Neural crest cell (in vitro differentiated cells): ENCODE measurements at places on chromosomes 11 and 22. TPM values are rescaled to one million over a fixed set of nuclear protein-coding genes. Genes with fewer than 3 reads are reported as not detected.

DNA sequence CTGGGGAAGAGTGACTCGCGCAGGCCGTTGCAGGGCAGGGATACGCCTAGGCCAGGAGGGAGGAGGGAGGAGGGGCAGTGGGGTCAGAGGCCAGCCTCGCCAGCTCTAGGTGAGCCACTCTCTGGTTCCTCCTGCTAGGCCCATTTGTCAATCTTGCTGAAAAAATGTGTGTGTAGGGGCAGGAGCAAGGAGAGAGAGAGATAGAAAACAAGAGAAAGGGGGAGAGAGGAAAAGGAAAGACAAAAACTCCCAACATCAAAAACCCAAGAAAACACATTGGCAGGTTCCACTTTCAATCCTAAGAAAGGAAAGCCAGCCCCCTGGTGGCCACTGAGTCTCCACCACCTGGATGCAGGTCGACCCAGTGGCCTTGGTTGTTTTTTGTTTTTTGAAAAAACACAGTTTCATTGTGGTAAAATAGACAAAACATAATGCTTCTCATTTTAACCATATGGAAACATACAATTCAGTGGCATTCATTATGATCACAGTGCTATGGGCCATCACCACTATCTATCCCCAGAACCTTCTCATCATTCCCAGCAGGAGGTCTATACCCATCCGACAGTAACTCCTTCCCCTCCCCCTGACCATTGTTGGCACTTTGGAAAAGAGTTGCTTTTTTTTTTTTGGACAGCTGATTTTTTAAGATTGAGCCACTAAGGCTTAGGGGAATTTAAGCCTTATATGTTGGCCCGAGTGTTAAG is 10.9 kb downstream of the OMP start:
- peak; percentile 29 for DNase-seq

DNA sequence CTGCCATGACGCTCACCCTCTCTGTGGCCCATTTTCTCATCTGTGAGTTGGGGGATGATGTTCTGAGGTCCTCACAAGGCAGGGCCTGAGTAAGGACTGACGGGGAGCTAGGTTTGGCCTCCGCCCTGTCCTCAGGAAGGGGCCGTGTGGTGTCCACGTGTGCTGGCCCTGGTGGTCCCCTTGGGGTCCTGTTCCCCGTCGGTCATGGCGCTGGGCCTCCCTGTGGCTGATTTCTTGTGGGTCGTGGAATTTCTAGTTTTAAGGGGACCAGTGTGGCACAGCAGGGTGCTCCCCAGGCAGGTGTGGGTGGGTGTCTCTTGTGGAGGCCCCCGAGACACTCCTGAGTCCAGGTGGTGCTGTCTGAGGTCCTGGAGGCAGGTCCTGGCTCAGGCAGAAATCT is 5.9 kb downstream of the LINC01488 start:
- no peak for DNase-seq

GRCh38 chr11:114259124-114259526 is 37.1 kb upstream of the NNMT start:
- DNase-seq: no peak

DNA sequence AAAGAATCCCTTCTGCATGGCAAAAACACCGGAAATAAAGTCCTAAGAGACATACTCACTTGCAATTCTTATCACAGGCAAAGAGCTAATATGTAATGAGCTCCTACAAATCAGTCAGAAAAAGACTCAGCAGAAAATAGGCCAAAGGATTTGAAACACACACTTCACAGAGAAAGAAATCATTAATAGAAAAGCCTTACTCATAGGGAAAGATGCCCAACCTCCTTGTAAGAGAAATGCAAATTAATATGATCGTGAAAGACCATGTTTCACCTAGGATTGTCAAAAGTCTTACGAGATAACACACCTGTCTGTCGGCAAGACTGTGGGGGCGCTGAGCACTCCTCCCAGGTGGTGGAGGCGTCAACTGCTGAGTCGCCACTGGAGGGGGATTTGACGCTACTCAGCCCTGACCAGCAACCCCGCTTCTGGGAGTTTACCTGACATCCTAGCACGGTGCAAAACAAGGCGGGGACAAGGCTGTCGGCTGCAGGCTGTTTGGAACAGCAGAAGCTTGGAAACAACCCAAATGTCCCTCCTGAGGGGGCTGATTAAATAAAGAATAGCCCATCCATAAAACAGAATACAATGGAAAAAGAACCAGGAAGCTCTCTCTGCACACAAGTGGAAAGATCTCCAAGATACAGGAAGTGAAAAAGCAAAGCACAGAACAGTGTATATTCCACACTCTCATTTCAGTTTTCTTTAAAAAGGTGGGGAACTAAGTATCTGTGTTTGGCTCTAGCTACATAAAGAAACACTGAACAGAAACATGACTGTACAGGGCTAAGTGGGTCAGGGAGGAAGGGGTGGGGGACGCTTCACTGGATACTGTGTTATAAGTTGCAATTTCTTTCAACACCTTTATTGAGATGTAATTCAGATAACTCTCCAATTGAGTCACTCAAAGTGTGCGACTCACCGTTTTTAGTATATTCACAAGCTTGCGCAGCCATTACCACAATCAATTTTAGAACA is 11.5 kb downstream of the CSNK1E start:
- no peak for DNase-seq

Gene PDE3B
- 24.1 and 24.3 TPM in 2 replicates for total RNA-seq

Gene OR56A1
- 0.14 and 0.16 TPM in 2 replicates for total RNA-seq

DNA sequence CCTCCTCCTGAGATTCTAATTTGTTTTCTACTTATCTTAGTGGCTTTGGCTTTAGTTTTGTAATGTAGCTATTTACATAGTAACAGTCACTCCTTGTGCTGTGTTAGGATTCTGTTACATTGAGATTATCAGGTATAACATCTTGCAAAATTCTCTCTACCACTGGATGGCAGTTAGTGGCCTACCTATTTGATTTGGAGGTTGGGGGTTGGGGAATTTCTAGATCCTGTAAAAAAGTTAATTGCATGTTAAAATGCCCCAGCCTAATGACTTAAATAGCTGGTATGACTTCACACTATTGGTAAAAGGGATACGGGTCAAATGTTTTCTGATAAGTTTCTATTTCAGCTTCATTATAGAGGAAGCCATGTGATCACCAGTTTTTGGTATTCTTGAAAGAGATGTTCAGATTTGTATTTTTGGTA is 2.8 kb downstream of the GRK3 start:
- no peak for DNase-seq

DNA sequence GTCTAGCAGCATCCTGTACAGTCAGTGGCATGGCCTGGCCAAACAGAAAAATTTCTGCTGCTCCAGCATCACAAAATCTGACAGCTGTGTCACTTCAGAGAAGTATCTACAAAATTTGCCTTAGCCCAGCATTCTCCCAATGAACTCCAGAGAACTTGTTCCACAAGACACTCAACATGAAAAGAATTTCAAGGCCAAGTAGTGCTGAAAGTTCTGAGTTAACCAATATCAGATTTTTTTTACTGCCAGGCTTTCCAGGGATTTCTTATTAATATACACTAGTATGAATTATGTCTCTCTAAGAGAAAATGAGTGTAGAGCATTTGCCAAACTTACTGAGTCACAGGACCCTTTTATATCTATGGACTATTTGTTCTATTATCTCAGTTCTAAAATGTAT is 68.8 kb downstream of the OR5AK2 start:
- no peak for DNase-seq

DNA sequence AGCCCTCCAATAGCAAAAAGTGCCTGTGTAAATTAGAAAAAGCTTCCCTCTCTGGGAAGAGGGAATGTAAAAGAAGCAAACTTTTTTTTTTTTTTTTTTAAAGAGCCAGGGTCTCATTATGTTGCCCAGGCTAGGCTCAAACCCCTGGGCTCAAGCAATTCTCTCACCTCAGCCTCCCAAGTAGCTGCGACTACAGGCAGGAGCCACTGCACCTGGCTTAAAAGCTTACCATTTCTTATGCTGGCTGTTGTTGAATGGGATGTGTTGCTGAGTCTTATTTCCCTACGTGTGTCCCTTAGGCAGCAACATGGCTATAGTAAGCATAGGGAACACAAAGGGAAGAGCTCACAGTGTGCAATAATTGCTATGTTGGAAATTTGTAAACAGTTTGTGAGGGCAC is 225.5 kb upstream of the CCDC90B start:
- no peak for DNase-seq

Gene OR52J3
- not detected in 2 replicates for total RNA-seq

Gene MAPK12
- total RNA-seq: 45.1 and 46.5 TPM in 2 replicates

Gene MS4A15
- total RNA-seq: not detected in 2 replicates

- DNase-seq: no peak
Observed at GRCh38 chr11:61686469-61686868, 6.3 kb downstream of the DAGLA start.

- no peak for DNase-seq
Observed at GRCh38 chr22:35663371-35663770, 15.1 kb downstream of the APOL6 start.

- DNase-seq: no peak
Observed at GRCh38 chr22:36442506-36443197, 38.8 kb downstream of the TXN2 start.

Gene TRPT1
- 40.2 and 43.2 TPM in 2 replicates for total RNA-seq

DNA sequence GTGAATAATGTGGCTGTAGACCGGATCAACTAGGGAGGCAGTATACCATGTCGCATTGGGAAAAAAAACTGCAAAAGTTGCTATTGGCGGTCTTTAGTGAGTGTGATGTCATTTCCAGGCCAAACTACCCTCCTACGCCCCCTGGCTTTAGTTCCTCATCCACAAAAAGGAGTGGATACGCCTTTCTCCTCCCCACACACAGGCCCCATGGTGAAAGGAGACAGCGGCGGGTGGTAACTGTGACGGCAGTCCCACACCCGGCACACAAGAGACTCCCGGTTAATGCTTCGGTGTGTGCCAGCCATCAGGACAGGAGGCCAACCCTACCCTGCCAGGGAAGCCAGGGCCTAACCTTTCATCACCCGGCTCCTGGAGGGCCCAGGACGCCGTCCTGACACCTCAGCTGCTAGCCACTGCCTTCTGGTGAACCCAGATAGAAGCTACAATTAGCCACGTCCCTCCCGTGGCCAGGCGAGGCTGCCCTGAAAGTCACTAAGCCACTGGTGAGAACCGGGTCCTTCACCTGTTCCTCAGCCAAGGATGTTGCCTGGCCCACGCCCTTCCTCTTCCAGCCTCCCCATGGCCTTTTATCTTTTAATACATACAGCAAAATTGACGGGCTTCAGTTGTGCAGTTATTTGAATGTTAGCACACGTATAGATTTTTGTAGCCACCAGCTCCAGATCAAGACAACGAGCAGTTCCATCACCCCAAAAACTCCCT is 10.8 kb downstream of the TP53I11 start:
- DNase-seq: peak; percentile 26

DNA sequence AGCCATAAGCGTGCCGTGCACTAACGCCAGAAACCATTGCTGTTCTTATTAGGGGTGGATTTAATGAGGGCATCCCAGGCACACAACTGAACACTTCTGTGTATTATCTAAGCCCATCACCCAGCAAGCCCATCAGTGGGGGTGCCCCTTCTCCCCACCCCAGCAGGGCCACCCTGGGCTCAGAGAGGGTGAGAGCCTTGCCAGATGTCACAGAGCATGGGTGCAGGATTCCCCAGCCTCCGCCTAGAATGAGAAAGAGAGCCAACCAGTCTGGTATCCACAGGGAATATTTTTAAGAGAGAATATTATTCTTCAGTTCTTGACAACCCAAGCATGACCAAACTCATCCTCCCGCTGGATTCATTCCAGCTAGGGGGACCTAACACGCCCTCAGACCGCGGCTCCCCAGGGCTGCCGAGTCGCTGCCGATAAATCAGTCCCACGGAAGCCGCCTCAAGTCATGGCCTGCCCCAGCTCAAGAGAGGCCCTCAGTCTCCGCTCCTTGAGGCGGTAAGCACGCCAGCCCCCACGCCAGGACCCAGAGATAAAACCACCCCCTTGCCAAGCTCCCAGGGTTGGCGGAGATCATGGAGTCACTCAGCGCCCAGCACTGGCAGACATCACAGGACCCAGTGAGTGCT is 47.2 kb downstream of the MN1 start:
- DNase-seq: no peak

- no peak for DNase-seq
Observed at GRCh38 chr11:60985991-60986915, 14.8 kb downstream of the CD6 start.

DNA sequence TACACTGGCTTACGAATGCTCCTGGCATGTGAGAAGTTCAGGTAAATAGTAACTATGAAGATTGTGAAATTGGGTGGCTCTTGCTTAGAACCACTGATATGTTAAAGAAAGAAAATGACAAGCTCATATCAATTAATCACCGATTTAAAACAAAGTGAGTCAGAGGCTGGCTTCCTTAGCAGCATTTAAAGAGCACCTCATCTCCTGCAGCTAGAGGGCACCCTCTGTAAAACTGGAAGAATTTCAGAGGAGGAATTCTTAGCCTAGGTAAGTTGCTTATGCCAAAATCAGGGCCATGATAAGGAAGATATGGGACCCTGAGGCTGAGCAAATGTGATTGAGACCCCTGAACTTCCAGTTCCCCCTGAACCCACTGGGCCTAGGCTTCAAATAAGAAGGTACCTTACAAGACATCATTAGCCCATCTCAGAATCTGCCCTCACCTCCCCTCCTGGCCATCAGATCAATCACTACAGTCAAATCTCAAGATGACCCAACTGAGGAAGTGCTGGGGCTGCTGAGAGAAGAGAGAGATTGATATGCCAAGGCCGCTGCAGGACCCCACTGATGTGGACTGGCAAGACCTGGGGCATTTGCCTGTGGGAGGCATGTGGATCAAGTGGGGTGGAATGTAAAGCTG is 8.6 kb upstream of the CD3E start:
- DNase-seq: no peak

Gene ZBTB16
- 36.6 and 39.4 TPM in 2 replicates for total RNA-seq

DNA sequence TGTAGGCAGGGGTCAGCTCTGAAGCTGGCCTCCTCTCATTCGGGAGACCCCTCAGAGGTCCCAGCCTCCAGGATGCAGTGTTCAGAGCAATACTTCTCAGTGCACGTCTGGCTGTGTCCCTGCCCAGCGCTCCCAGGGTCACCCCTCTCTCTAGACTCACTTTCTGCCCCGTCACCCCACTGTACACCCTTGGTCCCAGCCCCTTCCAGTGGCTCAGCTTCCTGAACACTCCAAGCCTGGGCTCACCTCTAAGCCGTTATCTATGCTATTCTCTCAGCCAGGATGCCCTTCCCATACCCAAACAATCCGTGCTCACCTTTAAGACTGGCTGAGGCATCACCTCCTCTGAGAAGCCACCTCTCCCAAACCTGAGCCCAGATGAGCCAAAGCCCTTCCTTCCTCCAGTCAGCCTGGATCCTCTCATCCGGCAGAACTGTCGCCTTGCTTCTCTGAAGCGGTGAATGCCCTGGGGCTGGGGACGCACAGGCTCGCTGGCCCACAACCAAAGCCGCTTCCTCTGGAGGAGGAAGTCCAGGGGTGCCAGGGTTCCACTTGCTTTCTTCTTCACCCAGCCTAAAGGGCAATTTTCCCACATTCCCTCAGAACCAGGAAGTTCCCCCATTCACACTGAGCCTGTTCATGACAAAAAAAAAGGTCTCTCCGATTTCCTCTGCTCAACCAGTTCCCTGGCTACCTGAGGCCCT is 13.7 kb upstream of the CDKN1C start:
- DNase-seq: no peak
